ENCODE measurements at places on chromosomes 2 and 18. TPM values are rescaled to one million over a fixed set of nuclear protein-coding genes. Genes with fewer than 3 reads are reported as not detected.

Gene LDAH
- total RNA-seq, result 28.2 TPM

Gene TGFA
- total RNA-seq, result 4.1 TPM

Gene ARHGEF4
- 7.0 TPM for total RNA-seq

Gene CENPA
- total RNA-seq, result 6.1 TPM

Gene KIF1A
- total RNA-seq, result 5.2 TPM

Gene RAB17
- 1.7 TPM for total RNA-seq

Gene GKN2
- not detected for total RNA-seq

Gene KLF11
- 17.7 TPM for total RNA-seq

Gene RND3
- total RNA-seq, result 139 TPM

Gene CCDC178
- 3.1 TPM for total RNA-seq

Gene FAM110C
- total RNA-seq, result 10.8 TPM

Gene L3MBTL4
- 6.7 TPM for total RNA-seq
